ENCODE measurements at places on chromosomes 1 and 21.
A peak's percentile ranks its signal among the peaks of the same experiment; 100 is the strongest.

GRCh38 chr1:160806109-160806665 is 10.2 kb downstream of the LY9 start:
- DNase-seq: no peak

DNA sequence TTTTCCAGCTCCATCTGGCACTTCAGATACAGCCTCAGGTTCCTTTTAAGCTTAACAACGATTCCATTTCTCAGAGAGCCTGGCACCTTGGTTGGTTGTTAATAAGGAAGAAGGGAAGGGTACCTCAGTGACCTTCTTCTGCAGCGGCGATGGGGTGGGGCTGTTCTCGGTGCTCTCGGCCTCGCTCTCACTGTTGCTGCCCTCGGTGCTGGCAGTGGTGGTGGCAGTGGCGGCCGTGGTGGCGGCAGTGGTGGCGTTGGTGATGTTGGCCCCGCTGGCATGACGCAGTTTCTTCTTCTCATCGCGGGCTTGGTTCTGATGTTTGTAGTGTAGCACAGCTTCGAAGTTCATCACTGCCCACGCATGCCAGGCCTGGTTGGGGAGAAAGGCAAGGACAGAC is 30.7 kb upstream of the EXOSC10 start:
- no peak for DNase-seq

GRCh38 chr1:92444351-92444750 is 42.4 kb downstream of the GFI1 start:
- no peak for DNase-seq

DNA sequence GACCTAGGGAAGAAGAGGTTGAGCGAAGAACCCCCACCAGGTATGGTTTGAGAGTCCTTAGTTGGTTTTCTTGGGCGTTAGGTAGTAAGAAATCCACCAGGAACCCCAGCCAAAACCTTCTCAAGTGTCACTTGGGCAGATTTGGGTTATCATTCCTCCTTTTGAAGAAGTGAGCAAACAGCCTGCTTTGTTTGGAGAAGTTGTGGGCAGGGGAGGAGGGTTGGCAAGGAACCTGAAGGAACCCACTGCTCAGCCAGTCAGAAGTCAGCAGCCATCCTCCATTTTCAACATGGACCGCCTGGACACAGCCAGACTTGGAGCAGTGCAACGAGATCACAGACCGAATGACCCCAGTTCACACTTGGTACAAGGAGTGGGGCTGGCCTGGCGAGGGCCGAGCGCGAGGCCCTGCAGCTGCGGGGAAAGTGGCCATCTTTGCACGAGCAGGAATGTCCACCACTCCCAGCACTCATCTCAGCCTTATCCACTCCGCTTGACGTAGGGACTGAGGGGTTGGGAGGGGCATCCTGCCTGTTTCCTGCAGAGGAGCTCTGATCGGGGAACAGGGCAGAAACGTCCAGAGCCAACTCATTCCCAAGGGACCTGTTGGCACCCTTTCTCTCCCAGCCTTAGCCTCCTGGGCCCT is 7.2 kb downstream of the ADPRS start:
- DNase-seq: no peak

GRCh38 chr1:246550402-246550801 is 15.7 kb downstream of the TFB2M start:
- no peak for DNase-seq

DNA sequence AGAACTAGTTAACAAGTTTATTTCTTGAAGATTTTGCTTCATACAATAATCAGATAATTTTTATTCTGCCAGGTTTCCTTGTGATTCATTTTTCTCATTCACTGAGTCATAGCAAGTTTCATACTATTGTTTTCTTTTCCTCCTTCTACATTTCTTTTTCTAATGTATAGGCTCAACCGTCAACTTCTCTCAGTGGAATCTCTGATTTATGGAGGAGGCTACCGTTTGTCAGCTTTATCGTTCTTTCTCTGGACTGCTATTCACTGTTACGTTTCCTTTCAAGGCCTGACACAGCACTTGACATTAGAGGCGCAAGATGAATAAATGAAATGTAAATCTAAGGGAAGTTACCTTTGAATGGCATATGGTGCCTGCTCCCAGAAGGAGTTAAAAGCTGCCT is 284.3 kb upstream of the NR5A2 start:
- no peak for DNase-seq

DNA sequence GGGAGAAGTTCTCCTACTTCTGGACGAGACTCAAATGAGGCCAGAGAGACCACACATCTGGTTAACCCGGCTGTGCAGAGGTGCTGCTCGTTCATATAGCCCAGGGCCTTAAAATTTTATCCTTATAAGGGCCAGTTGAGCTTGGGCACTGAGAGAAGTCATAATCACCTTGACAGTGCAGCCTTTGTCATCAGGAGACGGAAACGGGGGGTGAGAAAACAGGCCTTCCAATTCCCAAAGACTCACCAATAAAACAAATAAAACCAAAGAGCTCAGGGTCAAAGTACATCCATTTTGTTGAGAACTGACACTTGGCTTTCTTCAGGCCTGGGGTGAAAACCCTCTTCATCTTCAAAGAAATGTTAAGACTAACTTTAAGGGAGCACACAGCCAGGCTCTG is 167.1 kb downstream of the TGFBR3 start:
- no peak for DNase-seq

DNA sequence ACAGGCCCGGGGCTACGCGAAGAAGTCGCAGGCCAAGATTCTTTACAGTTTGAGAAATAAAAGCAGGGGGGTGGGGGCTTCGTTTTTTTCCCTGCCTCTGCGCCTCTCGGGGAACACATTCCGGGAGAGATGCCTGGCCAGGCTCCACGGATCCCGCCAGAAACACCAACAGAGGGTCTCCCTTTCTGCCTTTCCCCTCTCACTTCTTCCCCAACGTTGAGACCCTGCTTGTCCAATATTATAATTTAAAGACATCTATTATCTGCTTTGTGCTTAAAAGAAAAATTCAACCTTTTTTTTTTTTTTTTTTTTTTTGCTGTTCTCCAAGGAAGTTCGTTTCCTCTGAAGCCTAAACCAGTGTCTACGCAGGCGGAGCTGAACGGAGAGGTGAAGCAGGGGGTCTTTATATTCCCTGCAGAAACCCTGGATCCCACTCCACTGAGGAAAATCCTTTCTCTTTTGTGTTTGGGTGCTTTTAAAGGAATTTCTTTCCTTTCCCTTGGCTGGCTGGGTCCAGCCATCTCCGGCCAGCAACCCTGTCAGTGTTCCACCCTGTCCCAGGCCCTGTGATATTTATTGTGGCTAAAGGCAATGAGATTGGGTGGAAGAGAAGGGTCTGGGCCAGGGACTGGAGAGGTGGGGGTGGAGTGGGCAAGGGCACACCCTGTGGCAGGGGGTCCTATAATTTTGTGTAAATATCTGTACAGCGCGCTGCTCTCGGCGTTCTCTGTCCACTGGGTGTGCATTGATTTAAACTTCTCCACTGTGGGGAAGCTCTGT is 2.2 kb downstream of the FOXD2 start:
- DNase-seq: no peak

DNA sequence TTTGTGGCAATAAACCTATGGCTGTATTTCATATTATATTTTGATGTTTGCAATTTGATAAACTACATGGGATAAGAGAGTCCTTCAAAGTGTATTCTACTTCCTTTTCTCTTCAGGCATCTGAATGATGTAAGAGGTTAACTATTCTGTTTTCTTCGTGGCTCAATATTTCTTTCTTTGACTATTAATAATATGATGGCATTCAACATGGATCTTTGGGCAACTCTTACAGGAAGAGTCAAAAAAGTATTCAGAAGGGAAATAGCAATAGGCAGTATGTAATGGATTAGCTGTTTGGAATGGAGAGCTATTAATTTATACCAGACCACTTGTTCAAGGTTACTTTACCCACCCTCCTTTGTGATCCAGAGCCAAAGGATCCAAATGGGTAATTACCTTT is 74.4 kb downstream of the HMCN1 start:
- no peak for DNase-seq

DNA sequence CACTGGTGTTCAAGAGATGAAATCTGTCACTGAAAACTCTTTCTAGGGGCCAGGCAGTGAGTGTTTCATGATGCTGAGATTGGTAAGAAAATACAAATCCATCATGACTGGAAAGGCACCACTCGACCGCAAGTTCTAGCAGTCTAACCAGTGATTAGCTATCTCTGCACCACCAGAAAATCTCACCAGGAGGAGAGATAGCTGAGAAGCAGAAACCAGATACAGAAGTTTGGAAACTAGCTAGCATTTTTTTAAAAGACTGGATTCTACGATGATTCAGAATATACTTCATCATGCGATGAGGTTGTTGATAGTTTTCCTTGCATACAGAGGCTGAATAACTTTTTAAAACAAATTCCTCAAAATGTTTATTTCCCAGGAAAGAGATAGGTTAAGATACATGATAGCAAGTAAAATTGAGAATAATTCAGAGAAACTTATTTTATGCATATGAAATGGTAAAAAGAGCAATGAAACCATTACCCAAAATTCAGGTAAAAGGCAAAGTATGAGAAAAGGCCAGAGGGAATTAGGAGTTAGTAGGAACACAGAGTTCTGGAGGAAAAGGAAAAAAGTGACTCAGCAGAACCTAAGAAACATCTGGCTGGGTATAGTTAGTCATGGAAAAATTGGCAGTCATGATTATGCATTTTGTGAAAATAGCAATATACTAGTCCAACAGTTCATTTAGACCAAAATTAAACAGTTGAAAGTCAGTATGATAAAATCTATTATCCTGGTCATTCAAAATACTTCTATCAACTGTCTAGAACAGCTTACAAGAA is 3.3 kb upstream of the F3 start:
- DNase-seq: no peak

DNA sequence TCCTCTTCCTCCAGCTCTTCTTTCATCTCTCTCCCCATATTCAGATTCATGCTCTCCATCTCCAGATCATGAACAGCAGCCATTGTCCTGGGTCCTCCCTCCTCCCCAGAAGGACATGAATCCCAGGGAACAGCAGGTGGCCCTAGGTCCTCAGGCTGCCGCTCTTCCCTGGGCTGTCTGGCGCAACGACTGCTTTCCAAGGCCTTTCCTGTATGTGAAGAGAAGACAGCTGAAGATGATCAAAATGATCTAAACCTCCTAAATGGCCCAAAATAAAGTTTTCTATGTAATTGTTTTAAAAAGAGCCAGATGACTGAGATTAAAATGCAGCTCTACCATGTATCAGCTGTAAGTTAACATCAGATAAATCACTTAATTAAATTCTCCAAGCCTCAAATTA is 22.5 kb downstream of the RHBDL2 start:
- no peak for DNase-seq

DNA sequence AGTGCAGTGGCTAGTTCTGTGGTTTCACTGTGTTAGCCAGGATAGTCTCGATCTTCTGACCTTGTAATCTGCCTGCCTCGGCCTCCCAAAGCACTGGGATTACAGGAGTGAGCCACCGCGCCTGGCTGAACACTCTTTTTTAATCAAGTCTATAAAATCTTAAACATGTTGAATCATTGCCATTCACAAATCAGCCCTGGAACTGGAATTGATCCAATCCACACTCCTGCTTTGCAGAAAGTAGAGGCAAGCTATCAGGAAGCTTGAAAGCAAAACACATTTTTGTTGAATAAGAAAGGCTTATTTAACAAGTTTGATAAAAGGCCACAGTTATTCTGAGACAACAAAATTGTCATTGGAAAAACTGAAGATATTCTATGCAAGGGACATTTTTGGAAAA is 18.3 kb upstream of the EFHD2 start:
- no peak for DNase-seq

DNA sequence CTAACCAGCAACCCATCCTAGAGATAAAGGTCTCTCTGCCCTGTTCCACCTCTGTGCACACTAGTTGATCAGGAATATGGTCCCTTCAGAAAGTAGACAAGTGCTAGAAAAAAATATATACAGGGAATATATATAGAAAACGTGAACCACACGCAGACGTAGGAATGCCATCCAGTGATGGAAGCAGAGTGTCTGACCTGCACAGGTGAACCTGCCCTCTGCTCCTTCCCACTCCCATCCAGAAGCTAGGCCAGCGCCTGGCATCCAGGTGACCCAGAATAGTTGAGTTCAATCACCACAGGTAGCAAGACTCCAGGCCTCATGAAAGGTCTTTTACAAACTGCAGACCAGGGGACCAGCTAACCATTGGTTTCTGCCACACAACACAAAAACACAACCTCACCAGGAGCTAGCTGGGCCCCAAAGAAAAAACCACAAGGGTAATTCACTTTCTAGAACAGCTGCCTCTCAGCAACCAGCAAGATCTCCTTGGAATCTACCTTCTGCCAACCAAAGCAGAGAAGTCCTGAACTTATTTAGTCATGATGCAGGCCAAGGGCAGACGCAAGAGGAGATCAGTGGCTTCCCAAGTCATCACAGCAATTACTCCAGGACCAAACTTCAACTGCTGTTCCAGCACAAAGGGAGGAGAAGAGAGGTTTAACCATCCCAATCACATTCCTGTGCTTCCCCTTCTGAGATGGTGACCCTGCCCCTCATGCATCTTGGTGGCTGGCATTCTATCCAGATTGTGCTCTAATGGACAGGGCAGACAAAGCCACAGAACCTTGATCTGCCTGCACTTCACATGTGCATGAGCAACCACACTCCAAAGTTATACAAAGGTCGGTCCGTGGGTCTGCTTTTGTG is 53.0 kb downstream of the GPR161 start:
- no peak for DNase-seq

DNA sequence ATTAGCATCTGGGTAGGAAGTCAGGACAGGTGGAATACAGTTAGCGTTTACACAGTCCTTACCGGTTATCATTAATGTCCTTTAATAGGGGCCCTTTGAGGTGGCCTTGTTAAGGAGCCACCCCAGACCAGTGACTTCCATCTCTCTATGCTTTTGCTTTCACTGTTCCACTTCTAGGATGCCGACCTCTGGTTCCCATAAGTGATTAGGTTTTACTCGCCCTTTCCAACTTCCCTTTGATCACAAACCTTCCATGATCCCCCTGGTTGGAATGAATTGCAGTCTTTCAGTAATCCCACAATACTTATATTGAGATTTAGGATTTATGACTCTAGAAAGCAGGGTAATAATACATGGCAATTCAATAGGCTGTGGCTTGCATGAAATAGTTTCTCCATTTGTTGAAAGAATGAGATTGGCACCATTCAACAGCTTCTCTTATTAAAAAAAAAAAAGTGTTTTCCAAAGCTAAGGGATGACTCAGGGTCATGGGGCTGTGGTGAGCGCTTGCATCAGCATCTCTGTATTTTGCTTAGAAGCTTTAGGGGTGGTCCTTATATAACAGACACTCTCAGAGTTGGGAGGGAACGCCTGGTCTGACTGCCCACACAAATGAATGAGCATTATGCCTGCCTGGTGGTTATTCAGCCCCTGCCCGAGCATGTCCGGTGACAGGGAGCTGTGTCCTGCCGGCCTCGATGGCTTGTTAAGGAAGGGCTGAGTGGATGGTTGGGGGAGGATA is 110.5 kb downstream of the CNIH3 start:
- no peak for DNase-seq

DNA sequence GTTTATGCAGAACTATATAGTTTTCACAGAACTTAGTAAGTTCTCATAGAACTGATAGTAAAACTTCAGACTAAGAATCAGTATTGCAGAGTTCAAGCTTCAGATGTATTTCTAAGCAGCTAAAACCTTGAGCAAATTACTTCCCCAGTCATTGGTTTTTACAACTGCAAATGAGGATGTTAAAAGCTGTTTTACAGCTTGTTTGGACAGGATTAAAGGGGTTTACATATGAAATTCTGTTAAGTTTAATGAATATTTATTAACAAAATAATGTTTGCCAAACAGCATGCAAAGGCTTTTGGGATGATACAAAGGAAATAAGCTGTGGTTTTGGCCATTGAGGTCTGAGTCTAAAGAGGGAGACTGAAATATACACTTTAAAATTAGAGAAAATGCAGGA is 39.1 kb downstream of the CRB1 start:
- DNase-seq: no peak

GRCh38 chr1:1155258-1155657 is 18.4 kb upstream of the TTLL10 start:
- DNase-seq: no peak

- DNase-seq: peak; percentile 62
Observed at GRCh38 chr1:27598902-27599528, 4.9 kb downstream of the AHDC1 start.

Measured in CD4-positive, alpha-beta T cell treated with Interleukin-17A for 4 hours (primary cell).